Activated CD8-positive, alpha-beta memory T cell treated with anti-CD3 and anti-CD28 coated beads, Interleukin-2, amount 10 ng/mL, durations not matched to agents 7 days and 5 days (primary cell): ENCODE measurements at places on chromosomes 3 and 15.

- no peak for DNase-seq
Measured at GRCh38 chr15:69341356-69341755, 42.6 kb downstream of the PAQR5 start.

DNA sequence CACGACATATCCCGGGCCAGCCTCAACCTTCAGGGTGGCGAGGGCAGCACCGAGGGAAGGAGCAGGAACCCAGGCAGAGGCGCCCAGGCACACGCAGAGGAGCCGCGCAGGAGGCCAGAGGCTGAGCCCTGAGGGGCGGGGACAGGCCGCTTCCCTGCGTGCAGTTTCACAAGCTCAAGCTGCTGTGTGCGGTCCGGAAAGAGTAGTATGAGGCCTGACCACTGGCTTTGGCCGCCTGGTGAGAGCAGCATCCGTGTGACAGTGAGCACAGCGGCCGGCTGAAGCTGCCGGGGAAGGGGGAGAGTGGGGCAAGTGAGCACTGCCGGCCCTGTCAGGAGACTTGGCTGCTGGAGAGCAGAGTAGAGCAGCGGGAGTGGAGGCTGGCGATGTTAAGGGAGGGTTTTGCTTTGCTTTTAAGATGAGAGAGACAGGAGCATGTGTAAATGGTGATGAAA, 8.7 kb downstream of the ZDHHC19 start:
- no peak for DNase-seq

DNA sequence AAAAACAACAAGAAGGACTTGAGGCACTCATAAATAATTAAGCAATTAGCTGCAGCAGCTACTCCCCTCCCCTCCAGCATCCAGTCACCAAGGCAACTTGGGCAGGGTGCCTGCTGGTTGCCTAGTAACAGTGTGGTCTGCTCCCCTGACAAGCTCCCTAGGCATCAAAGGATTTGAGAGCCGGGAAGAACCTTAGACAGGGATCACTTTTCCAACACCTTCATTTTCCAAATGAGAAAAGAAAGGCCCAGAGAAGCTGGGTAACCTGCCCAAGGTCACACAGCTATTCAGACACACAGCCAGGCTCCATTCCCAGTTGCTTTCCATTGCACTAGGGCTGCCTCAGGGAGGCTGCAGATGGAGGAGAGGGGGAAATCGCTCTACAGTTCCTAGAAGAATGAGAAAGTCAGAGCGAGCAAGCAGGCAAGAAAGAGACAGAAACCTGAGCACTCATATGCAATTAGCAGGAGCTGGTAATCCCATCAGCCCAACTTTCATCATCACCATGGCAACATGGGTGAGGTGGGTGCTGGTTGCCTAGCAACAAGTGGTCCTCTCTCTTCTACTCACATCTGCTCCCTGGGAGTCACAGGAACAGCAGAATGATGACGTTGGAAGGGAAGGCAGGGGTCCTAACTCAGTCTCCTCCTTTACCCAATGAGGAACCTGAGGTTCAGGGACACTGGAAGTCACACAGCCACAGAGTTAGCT, 3.6 kb upstream of the EIF4E3 start:
- DNase-seq = peak; percentile 53

GRCh38 chr3:71238355-71238757, 345.2 kb downstream of the FOXP1 start:
- DNase-seq = no peak

- DNase-seq = no peak
Measured at GRCh38 chr15:98113327-98113726, 152.8 kb downstream of the ARRDC4 start.

DNA sequence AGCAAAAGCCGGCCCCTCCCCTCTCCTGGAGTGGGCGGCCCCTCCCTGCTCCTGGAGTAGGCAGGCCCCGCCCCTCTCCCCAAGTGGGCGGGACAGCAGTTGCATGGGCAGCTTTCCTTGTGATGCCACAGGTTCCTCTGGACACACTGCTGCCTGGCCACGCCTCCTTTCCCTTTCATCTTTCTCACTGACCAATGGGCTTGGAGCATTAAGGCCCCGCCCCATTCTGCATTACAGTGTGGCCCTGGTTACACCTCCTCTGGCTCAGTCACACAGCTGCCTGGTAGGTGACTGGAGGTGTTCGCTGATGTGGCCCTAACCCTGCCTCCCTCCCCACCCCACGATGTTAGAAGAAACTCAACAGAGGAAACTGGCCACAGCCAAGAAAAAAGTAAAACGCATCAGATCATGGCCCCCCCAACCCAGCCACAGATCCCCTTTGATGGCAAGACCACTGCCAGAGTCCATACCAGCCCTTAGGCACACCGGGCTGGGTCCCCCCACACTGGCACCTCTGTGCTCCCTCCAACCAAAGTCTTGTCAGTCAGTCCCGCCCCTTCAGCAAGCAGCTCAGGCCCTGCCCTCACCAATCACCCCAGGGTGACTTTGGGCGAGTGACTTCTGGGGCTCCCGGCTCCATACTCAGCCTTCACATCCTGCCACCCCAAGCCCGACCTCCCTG, 84.3 kb downstream of the ADAMTS7 start:
- no peak for DNase-seq

GRCh38 chr15:42695527-42696071, 41.3 kb downstream of the CDAN1 start:
- no peak for DNase-seq

DNA sequence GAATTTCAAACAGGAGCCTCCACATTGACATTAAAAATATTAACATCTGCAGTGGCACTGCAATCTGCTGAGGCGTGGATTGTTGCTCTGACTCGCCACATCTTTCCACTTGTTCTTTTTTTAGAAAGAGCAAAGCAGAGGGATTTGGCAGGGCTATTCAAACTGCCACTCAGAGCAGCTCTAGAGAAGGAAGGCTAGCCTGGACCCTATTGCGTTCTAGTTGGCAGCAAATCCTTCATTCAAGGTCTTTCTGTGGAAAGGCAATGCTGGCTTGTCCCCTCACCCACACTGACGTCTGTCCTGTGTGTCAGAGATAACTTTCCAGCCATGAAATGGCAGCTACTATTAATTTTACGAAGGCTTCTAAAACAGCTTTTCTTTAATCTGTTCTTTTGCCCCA, 483.2 kb upstream of the SGO1 start:
- no peak for DNase-seq

GRCh38 chr15:38506997-38507396, 53.1 kb downstream of the FAM98B start:
- no peak for DNase-seq

DNA sequence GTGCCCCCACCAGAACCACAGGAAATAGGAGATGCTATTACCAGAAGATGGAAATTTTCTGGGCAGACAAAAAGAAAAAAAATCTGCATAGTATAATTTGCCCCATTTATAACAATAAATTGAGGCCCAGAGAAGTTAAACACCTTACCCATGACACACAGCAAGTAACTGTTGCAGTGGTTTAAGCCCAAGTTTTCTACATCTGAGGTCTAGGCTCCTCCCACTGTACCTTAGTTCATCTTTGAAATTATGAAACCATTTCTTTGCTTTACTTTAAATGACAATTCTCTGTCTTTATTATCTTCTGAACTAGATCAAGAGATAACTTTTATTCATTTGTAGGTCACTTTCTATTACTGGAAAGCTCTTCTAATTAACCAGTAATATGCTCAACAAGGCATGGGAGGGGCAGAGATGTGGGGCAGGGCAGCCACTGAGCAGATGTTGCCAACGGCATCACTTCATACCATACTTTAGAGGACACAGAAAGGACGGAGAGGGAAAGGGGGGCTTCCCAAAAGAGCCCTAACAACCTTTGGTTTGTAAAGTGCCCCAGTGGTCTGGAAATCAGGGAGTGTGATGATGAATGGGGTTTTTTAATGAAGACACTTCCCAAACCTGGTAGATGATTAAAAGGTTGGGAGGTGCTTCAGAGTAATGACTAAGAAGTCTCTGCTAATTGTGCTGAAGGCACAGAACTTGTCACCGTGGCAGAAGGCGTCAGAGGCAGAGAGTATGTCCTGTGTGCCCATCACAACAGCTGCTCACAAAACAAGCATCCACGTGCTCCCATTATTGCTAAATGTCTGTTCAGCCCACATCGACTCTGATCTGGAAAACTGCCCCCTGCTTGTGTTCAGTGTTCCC, 342.5 kb downstream of the SHQ1 start:
- no peak for DNase-seq

DNA sequence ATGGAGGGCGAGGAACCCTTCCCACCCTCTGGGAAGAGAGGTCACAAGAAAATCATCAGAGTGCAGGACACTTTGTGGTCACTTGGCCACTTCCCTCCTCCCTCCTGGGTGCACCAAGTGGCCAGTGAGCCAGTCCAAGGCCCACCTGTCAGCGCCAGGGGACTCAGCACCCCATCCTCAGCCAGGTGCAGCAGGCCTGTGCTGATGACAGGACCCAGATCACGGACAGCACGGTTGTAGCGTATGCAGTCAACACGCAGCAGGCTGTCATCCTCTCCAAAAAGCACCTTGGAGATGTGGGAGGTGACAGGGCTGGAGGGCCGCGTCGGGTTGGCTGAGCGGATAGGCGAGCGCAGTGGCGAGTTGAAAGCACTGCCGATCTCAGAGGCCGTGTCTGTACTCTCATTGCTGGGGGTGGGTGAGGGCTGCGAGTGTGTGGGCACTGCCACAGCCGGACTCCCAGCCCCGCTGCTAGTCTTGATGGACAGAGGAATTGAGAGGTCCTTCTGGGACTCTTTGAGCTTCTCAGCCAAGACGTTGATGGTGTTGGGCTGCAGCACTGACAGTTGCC, 41.5 kb downstream of the SEMA3G start:
- DNase-seq = no peak

- no peak for DNase-seq
Measured at GRCh38 chr15:100334015-100334414, 7.8 kb downstream of the ADAMTS17 start.

DNA sequence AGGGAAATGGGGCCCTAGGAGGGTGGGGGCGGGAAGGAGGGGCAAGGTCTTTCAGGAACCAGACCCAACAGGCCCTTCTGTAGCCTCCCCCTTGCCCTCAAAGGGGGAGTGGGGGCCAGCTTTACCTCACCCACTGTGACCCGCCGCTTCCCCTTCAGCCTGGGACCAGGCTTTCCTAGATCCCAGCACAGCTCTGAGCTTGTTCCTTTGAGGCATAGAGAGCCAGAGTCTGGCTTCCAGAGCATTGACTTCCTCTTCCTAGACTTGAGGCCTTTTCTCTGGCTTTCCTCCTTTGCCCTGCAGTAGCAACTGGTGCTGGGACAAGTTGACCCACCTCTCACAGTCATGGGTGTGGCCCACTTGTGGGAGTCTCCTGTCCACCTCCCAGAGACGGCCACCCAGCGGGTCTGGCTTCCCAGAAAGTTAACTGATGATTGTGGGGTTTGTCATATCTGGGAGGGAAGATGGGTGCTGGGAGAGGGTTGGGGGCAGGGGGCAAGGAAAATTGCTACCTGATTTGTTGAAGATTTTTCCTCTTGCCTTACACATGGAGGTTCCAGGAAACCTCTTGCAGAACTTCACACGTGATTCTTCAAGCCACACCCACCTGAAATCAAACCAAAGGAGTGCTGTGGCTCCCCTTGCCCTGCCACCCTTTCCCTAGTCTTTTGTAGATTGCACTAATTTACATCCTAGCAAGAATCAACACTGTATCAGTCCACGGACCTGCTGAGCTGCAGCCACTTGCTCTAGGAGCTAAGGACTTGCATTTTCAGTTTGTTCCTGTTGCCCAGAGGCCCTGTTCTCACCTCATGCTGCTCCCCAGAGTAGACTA, 4.1 kb upstream of the CHST14 start:
- DNase-seq = no peak

GRCh38 chr3:108862865-108863798, 40.5 kb downstream of the TRAT1 start:
- DNase-seq = peak; percentile 48

DNA sequence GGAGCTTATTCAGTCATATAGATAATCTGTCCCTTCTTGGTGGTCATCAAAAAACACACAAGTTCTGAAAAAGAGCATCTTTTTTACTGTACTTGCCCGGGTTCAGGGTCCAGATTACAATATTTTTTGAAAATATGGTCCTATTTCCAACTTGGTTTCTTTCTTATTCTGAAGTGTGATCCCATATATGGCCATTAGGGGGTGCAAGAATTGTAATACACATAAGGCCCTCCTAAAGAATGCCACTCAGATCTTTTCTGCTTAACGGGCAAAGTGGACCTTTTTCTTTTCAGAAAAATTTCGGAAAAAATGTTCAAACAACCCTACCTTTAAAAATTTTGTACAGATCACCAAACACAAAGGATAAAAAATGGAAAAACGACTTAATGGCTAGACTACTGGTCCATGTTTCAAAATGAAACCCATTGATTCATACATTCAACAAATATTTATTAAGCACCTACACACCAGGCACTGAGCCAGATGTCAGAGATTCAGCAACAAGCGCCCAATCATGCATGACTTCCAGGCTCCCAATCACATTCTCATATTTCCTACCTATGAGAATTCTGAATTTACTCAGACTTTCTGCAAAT, 102.0 kb upstream of the MYRIP start:
- no peak for DNase-seq

GRCh38 chr3:160757233-160758106, 1.4 kb downstream of the PPM1L start:
- no peak for DNase-seq

DNA sequence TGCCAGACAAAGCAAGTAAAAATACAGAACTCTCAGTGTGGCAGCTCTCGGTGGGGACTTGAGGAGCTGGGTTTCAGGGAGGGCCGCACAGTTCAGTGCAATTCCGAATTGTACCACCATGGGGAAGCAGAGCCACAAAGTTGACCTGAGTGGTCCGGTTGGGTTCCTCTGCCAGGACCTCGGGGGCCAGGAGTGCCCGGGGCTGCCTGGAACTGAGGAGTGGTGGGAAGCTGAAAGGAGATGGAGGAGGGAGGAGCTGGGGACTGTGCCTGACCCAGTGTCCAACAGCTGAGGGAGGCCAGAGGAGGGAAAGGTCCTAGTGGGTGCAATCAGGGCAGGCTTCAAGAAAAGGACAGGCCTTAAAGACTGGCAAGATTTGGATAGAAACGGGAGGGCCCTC, 32.2 kb upstream of the TRH start:
- peak; percentile 60 for DNase-seq

- DNase-seq = no peak
Measured at GRCh38 chr15:101635944-101636727, 16.0 kb downstream of the TM2D3 start.

GRCh38 chr3:8938021-8938420, 25.3 kb downstream of the RAD18 start:
- DNase-seq = no peak

DNA sequence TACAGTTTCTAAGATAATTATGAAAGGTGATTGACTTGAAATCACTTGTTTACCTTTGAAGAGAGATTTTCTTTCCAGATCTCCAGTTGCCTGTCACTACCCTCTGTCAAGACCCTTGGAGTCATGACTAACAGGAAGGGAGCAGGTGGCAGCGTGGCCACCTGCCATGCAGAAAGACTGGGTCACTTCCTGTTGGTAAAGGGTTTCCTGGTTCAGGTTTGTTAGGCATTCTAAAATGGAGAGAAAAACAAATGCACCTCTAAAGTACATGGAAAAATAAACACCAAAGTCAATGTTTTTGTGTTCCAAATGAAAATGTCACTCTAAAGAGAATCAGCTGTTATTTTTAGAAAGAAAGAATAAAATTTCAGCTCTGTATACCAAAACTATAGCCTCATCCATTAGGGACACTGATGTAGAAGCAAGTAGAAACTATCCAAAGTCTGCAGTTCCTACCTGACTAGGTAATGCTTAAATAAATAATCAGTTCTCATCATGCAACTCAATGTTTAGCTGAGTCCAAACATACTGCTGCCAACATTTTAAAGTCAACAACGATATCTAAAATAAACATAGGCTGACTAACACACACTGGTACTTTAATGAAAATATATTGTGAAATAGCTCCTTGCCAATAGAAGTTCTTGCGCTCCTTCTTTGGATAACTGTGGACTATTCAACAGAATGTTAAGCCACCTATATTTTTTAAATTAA, 23.9 kb upstream of the TM4SF1 start:
- DNase-seq = no peak
